ENCODE measurements at places on chromosomes 1 and 21.

DNA sequence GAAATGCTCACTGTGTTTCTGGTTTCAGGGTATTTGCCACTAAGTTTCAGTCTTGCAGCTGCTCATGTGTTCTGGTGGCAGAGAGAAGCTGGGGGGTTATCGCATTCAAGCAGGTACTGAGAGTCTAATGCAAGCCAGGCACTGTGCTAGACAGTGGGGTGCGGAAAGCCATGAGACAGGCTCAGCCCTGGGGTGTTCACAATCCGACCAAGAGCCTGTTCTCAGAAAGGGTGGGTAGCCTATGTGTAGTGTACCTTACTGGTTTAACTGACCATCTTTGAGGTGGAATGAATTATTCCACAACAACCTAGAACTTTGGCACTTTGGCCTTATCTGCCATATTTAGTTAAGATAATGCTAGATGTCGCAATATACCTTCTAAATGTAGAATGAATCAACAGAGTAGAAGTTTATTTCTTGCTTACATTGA lies 55.3 kb upstream of the ROR1 start:
- DNase-seq: no peak

GRCh38 chr1:223712850-223713474 lies 623 bp downstream of the CAPN2 start:
- DNase-seq: peak; percentile 17

- no peak for DNase-seq
Measured at GRCh38 chr1:230416430-230416829, 9.7 kb downstream of the PGBD5 start.

GRCh38 chr1:246020211-246020954 lies 486.7 kb downstream of the SMYD3 start:
- DNase-seq: no peak

DNA sequence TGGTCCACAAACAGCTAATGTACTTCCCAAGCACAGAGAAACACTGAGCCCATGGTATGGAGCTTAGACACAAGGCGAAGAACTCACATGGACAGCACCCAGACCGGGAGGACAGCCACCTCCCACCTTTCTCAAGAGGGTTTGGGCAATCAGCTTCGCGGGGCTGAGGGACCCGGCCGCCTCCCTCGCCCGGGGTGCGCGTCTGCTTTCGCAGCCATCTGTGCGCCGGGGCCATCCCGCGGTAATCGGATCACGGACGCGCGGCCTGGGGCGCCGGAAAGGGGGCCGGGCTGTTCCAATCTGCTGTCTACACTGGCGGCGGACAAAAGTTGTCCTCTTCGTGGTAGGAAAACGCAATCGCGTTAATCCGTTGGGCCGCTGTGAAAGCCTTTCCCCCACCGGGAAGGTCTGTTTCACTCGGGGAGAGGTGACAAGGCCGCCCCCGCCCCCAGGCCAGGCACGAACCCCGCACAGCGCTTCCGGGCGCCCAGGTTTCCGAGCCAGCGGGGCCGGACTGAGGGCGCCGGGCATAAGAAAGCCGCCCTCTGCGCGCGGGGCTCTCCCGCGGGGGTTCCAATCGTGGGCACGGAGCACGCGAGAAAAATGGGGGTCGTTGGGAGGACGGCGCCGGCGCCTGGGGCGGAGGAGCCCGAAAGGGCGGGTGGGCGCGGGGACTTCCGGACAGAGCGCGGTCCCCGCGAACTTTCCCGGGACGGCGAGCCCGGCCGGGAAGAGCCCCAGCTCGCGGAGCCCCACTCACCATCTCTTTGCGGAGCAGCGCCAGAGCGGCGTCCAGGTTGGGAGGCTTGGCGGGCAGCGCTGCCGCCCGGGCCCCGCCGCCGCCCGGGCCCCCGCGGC lies 664 bp downstream of the FAM89A start:
- no peak for DNase-seq

- DNase-seq: no peak
Measured at GRCh38 chr1:208413006-208413405, 168.8 kb upstream of the PLXNA2 start.

DNA sequence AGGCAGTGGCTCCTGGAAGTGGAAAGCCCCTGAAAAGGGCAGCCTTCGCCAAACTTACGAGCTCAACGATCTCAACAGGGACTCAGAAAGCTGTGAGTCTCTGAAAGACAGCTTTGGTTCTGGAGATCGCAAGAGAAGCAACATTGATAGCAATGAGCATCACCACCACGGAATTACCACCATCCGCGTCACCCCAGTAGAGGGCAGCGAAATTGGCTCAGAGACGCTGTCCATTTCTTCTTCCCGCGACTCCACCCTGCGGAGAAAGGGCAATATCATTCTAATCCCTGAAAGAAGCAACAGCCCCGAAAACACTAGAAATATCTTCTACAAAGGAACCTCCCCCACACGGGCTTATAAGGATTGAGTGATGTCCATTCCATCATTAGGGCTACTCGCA lies 42.4 kb downstream of the PLPPR4 start:
- DNase-seq: no peak

GRCh38 chr1:168335500-168335899 lies 54.8 kb downstream of the TBX19 start:
- no peak for DNase-seq

GRCh38 chr1:84698151-84699110 lies 8.2 kb upstream of the SSX2IP start:
- DNase-seq: no peak

- DNase-seq: no peak
Measured at GRCh38 chr1:112524251-112524650, 15.5 kb downstream of the WNT2B start.
